Esophagus mucosa (tissue), 1 donor: ENCODE measurements at places on chromosomes 1 and 21.

DNA sequence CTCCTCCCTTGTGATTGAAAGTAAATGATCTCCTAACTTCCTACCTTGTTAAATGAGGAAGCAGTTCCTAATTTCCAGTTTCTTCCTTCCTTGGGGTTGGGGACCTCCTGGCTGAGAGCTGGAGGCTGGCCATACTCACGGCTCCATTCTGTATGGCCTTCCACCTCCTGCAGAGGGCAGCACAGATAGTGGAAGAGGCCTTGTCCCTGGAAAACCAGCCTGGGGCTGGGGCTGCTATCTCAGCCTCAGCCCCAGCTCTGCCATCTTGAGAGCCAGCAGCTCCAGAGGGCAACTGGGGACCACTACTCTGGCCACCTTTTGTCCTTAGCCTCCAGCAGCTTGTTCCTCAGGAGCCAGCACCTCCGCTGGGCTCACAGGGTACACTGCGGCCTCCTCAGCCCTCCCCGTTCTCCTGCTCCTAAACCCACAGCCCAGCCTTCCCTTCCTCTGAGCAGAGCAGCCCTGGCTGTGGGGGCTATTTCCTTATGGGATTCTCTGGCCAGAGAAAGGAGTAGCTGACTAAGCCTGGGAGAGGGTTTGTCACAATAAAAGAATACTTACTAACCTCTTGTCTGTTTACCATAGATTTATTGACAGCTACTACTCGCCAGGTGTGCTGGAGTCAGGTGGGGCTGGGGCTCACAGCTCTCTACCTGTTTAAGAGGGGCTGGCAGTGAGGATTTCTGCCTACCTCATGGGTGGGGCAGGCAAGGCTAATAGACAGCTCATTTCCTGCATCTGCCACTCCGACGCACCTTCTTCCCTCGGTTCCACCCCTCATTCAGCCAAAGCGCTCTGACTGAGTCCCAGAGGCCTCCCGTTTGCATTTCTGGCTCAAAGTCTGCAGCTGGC lies 6.3 kb downstream of the TMEM234 start:
- peak; percentile 68 for ATAC-seq

DNA sequence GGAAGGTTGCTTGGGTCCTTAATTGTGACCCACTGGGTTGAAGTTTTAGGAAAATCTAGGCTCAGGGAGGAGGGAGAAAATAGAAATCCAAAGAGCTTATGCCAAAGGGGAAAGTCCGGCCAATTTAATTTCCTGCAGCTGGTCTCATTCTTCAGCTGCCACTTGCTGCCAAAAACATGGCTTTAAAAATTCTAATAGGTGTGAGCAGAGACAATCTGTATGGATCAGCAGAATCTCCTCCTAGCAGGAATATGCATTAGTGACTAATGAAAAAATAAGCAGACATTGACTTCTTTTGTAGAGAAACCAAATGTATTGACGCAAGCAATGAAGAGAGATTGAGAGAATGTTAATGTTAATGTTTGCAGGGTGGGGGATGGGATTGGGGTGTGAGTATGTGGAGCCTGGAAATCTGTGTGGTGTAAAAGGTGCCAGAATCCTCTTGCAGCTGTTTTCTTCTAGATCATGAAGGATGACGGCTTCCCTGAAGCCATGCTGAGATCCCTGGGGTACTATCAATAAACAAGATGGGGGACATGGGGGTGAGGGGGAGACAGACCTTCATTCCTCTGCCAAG lies 35.3 kb downstream of the VWA5B1 start:
- ATAC-seq = no peak

DNA sequence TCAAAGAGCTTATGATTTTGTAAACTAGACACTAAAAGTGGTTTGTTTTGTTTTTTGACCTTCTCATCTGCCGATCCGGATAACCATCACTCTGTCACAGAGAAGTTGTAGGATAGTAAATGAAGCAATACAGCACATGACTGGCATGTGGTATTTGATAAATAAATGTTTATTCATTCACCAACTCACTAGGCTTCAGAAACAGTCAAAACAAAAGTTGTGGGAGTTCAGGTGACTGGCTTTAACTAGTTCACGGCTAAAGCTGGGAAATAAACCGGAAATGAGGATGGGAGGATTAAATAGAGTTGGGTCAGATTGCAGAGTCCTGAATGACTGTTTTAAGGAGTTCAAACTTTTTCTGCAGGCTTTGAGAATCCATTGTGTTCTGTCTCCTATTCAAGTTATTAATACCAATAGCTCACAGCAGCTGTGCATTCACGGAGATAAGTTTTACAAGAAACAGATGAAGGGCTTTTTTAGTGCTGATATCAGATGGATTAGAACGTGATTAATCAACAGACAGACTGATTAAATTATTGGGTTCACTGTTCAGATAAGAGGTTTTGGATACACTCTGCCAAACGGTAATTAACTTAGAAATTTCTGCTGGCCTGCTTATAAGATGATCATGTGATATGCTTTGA lies 463.3 kb downstream of the DPYD start:
- ATAC-seq = no peak

- ATAC-seq = no peak
Observed at GRCh38 chr1:225466848-225467192, 39.0 kb upstream of the LBR start.

DNA sequence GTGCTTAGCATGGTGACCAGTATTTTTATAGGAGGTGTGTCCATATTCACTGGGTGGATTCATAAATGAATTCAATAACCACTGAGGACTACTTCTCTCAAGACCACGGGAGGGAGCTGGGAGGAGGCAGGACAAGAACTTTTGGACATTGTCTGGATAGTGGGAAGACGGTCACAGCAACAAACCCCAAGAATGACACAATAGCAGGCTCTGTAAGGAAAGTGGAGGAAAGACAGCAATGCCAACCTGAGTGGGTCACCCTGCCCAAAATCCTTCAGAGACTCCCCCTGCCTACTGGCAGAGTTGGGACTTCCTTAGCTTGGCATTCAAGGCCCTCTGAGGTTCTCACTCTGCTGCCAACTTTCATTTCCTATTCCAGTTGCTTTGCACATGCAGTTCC lies 42.0 kb downstream of the GLIS1 start:
- ATAC-seq = no peak

DNA sequence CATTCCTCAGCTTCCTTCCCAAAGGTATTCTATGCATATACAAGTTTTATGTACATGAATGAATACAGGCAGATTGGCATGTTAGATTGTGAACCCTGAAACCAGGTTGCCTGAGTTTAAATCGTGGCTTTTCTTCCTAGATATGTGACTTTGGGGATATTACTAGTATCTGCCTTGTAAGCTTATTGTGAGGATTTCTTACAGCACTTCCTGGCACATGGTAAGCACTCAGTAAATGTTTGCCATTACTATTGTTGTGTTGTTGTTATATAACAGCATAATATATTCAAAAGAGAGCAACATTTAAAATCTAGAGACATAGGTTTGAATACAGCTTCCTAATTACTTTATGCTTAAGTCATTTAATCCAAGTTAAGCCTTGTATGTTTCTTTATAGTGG lies 45.1 kb downstream of the RAP1A start:
- ATAC-seq = no peak

DNA sequence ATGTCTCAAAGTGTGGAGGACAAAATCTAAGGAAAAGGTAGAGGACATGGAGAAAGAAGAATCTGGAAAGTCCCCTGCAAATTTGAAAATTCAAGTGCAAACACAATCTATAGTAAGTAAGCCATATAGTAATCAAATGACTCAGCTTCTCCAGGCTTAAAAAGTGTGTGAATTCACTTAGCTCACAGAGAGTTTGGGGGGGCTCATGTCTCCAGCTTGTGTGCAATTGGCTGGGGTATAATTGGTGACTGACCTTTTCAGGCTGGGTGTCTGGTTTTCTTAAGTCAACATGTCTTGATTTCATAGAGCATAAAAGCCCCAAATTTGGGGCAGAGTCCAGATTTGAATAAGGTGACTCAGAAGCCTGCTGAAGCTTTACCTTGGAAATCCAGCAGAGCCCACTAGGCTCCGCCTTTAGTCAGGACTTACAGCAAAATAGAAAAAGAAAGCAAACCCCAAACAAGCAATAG lies 8.6 kb downstream of the CLDN14 start:
- ATAC-seq = peak; percentile 21

DNA sequence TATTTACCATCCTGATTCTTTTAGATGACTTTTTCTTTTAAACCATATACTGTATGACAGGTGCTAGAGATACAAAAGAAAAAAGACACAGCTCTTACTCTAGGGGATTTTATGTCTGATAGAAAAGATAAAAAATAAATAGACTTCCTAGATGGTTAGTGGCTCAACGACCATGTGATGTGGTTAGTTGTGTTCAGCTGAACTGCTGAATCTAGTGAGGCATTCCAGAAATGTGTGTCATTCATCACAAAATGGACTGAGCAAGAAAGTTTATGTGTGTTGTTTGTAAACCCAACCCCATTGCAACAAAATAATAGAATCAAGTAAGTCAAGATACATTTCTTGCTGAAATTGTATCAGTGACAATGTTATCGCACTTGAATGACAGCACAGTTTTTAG lies 205.8 kb upstream of the LYPLAL1 start:
- no peak for ATAC-seq
